ENCODE measurements at places on chromosomes 1 and 21. TPM values are rescaled to one million over a fixed set of nuclear protein-coding genes. Genes with fewer than 3 reads are reported as not detected.

SORT1 gene
- 123 TPM for total RNA-seq

NUDT17 gene
- 4.5 TPM for total RNA-seq

ARID1A gene
- 65.5 TPM for total RNA-seq

HOOK1 gene
- 12.4 TPM for total RNA-seq

MFAP2 gene
- 8.0 TPM for total RNA-seq

ITLN2 gene
- 1.8 TPM for total RNA-seq

PPM1J gene
- total RNA-seq = 0.93 TPM

EPB41 gene
- total RNA-seq = 56.1 TPM

F13B gene
- not detected for total RNA-seq

ATP1A2 gene
- 2.8 TPM for total RNA-seq

ORC1 gene
- 4.7 TPM for total RNA-seq

NEK2 gene
- total RNA-seq = 3.8 TPM

PGLYRP3 gene
- not detected for total RNA-seq

OR6N1 gene
- total RNA-seq = not detected

RGS8 gene
- total RNA-seq = 0.05 TPM

FCAMR gene
- total RNA-seq = not detected

LPAR3 gene
- total RNA-seq = 2.7 TPM

FAM43B gene
- total RNA-seq = 0.73 TPM

B3GALT2 gene
- 5.1 TPM for total RNA-seq

SFN gene
- 130 TPM for total RNA-seq

LDLRAD2 gene
- 0.26 TPM for total RNA-seq

DCST1 gene
- total RNA-seq = not detected

HSF2BP gene
- total RNA-seq = 0.58 TPM

VAV3 gene
- 14.5 TPM for total RNA-seq

OR2G6 gene
- total RNA-seq = not detected

SYTL1 gene
- 41.4 TPM for total RNA-seq

BEND5 gene
- 2.2 TPM for total RNA-seq

NBPF10 gene
- total RNA-seq = 3.9 TPM

SOX13 gene
- total RNA-seq = 45.0 TPM

IFI44L gene
- 24.0 TPM for total RNA-seq

AMY2B gene
- total RNA-seq = 14.5 TPM

CHRM3 gene
- 3.1 TPM for total RNA-seq

ZNF683 gene
- total RNA-seq = 0.86 TPM
